ENCODE measurements at places on chromosomes 3 and 15. TPM values are rescaled to one million over a fixed set of nuclear protein-coding genes. Genes with fewer than 3 reads are reported as not detected.

PPM1L gene
- 7.1 TPM for total RNA-seq

COL6A6 gene
- 0.40 TPM for total RNA-seq

GPR149 gene
- not detected for total RNA-seq

DUOXA1 gene
- total RNA-seq = not detected

CDHR4 gene
- 0.06 TPM for total RNA-seq

ZNF80 gene
- total RNA-seq = not detected

CLRN1 gene
- not detected for total RNA-seq

HACD2 gene
- 16.7 TPM for total RNA-seq

OXTR gene
- total RNA-seq = 0.79 TPM

ITIH3 gene
- total RNA-seq = 2.8 TPM

AGBL1 gene
- total RNA-seq = not detected

KBTBD13 gene
- not detected for total RNA-seq

MYRIP gene
- total RNA-seq = 4.2 TPM

SSUH2 gene
- total RNA-seq = not detected

STXBP5L gene
- not detected for total RNA-seq

NLGN1 gene
- total RNA-seq = 2.8 TPM

FETUB gene
- not detected for total RNA-seq

SUCNR1 gene
- total RNA-seq = 41.8 TPM

TMEM45A gene
- 27.1 TPM for total RNA-seq

IQCH gene
- 5.7 TPM for total RNA-seq

ZBBX gene
- not detected for total RNA-seq

TMCO5A gene
- total RNA-seq = not detected

GOLGA8G gene
- total RNA-seq = not detected

ADIPOQ gene
- total RNA-seq = not detected

ISG20 gene
- 10.5 TPM for total RNA-seq

PRICKLE2 gene
- total RNA-seq = 20.2 TPM

ASB14 gene
- total RNA-seq = under 0.01 TPM

STAB1 gene
- total RNA-seq = 6.5 TPM

CDC25A gene
- 3.9 TPM for total RNA-seq

RETNLB gene
- not detected for total RNA-seq

ANKRD34C gene
- not detected for total RNA-seq

GPR62 gene
- total RNA-seq = under 0.01 TPM

NTRK3 gene
- 0.62 TPM for total RNA-seq

GABRR3 gene
- total RNA-seq = not detected

CLDN18 gene
- total RNA-seq = not detected

SLC22A14 gene
- total RNA-seq = 0.12 TPM

GP9 gene
- not detected for total RNA-seq

CELSR3 gene
- 0.66 TPM for total RNA-seq

Data from aortic smooth muscle cell (primary cell).